Right lung (tissue), 10 donors: ENCODE measurements at places on chromosomes 7 and 10. TPM values are rescaled to one million over a fixed set of nuclear protein-coding genes. Genes with fewer than 3 reads are reported as not detected.

DNA sequence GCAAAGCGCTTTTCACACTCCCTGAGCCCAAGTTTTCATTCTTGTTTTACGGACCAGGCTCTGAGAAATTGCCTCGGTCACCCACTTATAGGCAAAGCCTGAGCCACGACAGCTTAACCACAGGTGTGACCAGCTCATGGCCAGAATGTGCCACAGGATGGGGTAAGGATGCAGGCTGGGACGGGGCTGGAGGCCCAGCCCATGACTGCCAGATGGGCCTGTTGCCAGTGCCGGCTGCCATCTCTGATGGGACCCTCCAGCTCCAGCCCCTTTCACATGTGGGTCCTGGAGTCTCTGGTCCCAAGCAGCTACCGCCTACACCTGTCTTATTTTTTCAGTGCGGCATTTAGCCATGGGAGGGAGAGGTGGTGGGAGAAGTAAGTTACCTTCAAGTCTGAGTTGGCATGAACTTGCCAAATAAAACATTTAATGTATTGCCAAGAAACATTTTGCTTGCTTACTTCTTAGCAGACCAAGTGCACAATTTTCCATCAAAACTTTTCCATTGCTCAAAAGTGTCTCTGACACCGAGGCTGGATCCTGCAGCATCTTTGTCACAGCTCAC is 142.6 kb downstream of the GRK5 start:
- no peak for DNase-seq

GRCh38 chr10:85862771-85863170 is 503.8 kb downstream of the GRID1 start:
- no peak for DNase-seq

- no peak for DNase-seq
Observed at GRCh38 chr10:30036341-30036740, 23.0 kb downstream of the JCAD start.

DNA sequence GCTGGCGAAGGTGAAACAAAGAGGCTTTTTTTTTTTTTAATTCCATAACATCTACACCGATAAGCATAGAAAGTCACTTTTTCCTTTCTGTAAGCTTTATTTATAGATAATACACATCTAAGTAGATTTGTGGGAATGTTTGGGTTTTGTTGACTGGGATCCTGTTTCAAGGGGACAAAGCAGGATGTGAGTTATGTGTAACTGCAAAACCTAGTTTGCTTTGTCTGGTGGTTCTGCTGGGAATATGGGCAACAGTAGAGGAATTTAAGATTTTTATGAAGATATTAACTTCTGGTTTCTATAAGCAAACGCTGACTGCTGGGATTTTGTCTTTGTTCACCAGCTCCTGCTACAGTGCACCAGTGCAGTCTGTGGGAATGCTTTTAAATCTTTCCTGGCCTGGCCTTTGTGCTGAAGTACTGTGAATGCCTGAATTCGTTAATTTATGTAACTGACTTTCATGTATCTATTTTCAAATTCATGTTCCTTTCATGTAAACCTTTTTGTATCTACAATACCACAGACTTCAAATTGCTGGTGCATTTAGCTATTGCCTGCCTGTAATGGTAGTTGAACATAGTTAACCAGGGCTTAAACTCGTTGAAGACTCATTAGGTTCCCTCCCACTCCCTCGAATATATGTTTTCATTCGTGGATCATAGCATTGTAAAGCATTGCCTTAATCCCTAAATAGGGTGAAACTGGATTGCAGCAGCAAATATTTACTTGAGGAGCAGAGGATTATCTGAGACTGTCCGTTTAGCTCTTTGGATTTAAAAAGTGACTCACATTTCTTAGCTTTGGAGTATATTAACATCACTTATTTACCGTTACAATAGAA is 1.5 kb downstream of the KLHL7 start:
- peak; percentile 16 for DNase-seq

GRCh38 chr10:80674809-80675208 is 137.1 kb downstream of the SH2D4B start:
- no peak for DNase-seq

GRCh38 chr7:138338361-138338760 is 121.7 kb upstream of the TRIM24 start:
- DNase-seq, result peak; percentile 19

GRCh38 chr10:51285601-51286000 is 211.3 kb downstream of the PRKG1 start:
- DNase-seq, result no peak

DNA sequence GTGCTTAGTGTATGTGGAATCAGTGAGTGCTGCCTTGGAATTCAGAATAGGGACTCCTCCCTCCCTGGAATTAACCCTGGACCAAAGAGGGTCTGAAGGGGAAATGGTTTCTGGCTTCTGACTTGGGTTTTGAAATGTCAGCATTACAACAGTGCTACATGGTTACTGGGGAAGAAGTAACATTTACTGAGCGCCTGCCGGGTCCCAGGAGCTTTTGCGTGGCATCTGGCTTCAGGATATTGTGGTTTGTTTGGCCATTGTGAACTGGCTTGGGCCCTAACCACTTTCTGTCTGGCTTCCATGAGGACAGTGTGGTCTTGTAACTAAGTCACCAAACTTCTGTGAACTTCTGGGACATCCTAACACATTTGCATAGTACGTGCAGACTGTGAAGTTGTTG is 21.3 kb downstream of the TSPAN15 start:
- no peak for DNase-seq

The ASAH2 gene
- polyA plus RNA-seq, result 4.4 TPM

The FGL2 gene
- polyA plus RNA-seq, result 7.5 TPM
